Esophagus squamous epithelium (tissue), 5 donors: ENCODE measurements at places on chromosomes 4 and X. TPM values are rescaled to one million over a fixed set of nuclear protein-coding genes. Genes with fewer than 3 reads are reported as not detected.

Gene SLC2A9
- 8.6 TPM for total RNA-seq

Gene CXCL13
- 2.2 TPM for total RNA-seq

Gene PPEF2
- total RNA-seq = 0.04 TPM

DNA sequence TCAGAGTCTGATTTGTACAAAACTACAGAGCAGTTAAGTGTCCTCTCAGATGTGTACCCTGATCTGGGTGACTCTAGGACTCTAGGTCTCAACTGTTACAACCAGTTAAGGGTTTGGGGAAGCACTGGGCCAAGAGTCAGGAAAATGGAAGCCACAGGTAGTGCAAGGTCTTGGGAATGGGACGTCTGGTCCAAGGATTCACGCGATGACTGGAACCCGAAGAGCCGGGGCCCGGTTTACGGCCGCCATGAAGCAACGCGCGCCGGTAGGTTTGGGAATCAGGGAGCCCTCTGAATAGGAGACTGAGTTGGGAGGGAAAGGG, 321 bp upstream of the HPRT1 start:
- peak overlapping the region; percentile 71 for H3K4me3 ChIP-seq
- H3K4me1 ChIP-seq = no peaks in the 10 kb centered on the region
- no peaks in the 10 kb centered on the region for H3K36me3 ChIP-seq
- DNase-seq = no peak
- no peaks in the 10 kb centered on the region for H3K27me3 ChIP-seq

- no peak overlapping the region for H3K4me3 ChIP-seq
- no peaks in the 10 kb centered on the region for H3K4me1 ChIP-seq
- no peaks in the 10 kb centered on the region for H3K36me3 ChIP-seq
- H3K27ac ChIP-seq = no peak overlapping the region
Observed at GRCh38 chrX:84044051-84044450, 143.9 kb downstream of the RPS6KA6 start.

DNA sequence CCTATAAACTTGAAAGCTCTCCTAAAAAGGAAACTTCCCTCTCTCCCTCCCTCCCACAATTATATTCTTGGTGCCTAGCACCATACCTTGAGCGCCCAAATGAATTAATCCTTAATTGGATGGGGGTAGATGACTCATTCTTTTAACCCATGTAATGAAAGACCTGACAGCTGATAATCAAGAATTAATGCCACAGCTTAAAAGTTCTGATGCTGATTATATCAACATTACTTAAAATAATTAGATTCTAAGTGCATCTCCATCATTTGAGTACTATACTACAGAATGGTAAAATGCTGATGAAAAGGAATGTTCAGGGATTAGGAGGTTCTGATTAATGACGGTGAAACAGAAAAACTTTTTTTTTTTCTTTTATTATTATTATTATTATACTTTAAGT, 117.0 kb downstream of the ENOX2 start:
- H3K4me1 ChIP-seq = no peaks in the 10 kb centered on the region
- H3K4me3 ChIP-seq = no peak overlapping the region
- H3K36me3 ChIP-seq = no peaks in the 10 kb centered on the region

- no peak overlapping the region for H3K4me3 ChIP-seq
- no peaks in the 10 kb centered on the region for H3K27me3 ChIP-seq
- H3K27ac ChIP-seq = no peak overlapping the region
- DNase-seq = no peak
Observed at GRCh38 chr4:94403751-94404150, 48.0 kb upstream of the PDLIM5 start.

- no peak overlapping the region for H3K4me3 ChIP-seq
- no peak overlapping the region for H3K27ac ChIP-seq
- H3K4me1 ChIP-seq = no peaks in the 10 kb centered on the region
Observed at GRCh38 chr4:79920163-79920853, 152.7 kb downstream of the ANTXR2 start.

- H3K4me3 ChIP-seq = no peak overlapping the region
- H3K4me1 ChIP-seq = no peaks in the 10 kb centered on the region
- H3K36me3 ChIP-seq = no peaks in the 10 kb centered on the region
Observed at GRCh38 chr4:19051831-19052230, 1030.3 kb upstream of the LCORL start.

DNA sequence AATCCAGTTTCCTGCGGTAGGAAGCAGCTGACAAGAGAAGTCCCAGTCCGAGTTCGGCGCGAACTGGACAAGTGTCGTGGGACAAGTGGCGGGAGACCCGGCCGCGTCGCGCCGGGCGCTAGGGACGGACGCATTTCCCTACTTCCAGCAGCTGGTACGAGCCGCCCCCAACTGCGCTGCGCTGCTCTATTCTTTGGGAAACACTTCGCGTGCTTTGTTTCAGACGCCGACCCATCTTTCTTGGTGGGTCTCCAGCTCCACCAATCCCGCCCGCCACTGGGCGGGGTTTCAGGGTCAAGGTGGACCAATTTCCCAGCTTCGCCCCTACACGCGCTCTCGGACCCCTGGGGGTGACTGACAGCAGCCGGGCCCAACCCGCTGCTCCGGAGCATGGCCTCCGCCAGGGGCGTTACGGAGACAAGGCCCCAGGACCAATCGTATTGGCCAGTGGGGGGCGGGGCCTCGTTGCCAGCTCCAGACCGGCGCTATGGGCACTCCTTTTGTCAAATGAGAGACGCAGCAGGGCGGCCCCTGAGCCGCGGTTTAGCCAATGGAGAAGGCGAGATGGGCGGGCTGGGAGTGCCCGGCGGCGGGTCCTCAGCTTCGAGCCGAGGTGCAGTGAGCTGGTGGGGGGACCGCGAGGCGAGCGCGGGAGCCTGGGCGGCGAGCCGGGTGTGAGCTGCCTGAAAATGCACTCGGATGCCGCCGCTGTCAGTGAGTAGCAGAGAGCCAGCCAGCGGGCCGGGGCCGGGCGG, at the start of gene DCUN1D4:
TSS of gene DCUN1D4 (plus strand) at position 600 of the 755 bp plus-strand sequence. CDS start at position 690, 90 bp downstream.
- peak; percentile 98 for DNase-seq
- H3K27ac ChIP-seq = peak within 1 kb of the TSS; percentile 94
- no peaks in the 10 kb centered on the region for H3K36me3 ChIP-seq
- no peaks in the 10 kb centered on the region for H3K27me3 ChIP-seq
- H3K4me3 ChIP-seq = peak within 1 kb of the TSS; percentile 98

DNA sequence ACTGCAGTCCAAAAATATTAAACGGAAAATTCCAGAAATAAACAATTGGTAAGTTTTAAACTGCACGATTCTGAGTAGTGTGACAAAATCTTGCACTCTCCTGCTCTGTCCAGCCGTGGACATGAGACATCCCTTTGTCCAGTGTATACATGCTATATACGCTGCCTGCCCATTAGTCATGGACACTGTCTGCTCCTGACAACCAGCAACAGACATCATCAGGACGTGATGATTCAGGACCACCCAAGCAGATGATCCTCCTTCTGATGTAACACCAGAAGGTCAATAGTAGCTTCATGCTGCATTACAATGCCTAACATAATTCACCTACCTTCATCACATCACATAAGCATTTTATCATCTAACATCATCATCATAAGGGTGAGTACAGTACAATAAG, 36.3 kb downstream of the ATRX start:
- no peaks in the 10 kb centered on the region for H3K36me3 ChIP-seq
- H3K4me3 ChIP-seq = no peak overlapping the region
- no peak overlapping the region for H3K27ac ChIP-seq
- DNase-seq = no peak
- no peaks in the 10 kb centered on the region for H3K27me3 ChIP-seq

- no peaks in the 10 kb centered on the region for H3K36me3 ChIP-seq
- no peaks in the 10 kb centered on the region for H3K27me3 ChIP-seq
- DNase-seq = no peak
- peaks cover 14% of the 10 kb centered on the region for H3K4me1 ChIP-seq
Observed at GRCh38 chr4:76663824-76664223, 228.8 kb downstream of the SHROOM3 start.
